SHP77 treated with DMSO at 0.1 percent for 48 hours (cell line): ENCODE measurements at places on chromosomes 3 and 15.

GRCh38 chr3:107847791-107848190 lies 243.0 kb downstream of the CD47 start:
- no peak for DNase-seq

DNA sequence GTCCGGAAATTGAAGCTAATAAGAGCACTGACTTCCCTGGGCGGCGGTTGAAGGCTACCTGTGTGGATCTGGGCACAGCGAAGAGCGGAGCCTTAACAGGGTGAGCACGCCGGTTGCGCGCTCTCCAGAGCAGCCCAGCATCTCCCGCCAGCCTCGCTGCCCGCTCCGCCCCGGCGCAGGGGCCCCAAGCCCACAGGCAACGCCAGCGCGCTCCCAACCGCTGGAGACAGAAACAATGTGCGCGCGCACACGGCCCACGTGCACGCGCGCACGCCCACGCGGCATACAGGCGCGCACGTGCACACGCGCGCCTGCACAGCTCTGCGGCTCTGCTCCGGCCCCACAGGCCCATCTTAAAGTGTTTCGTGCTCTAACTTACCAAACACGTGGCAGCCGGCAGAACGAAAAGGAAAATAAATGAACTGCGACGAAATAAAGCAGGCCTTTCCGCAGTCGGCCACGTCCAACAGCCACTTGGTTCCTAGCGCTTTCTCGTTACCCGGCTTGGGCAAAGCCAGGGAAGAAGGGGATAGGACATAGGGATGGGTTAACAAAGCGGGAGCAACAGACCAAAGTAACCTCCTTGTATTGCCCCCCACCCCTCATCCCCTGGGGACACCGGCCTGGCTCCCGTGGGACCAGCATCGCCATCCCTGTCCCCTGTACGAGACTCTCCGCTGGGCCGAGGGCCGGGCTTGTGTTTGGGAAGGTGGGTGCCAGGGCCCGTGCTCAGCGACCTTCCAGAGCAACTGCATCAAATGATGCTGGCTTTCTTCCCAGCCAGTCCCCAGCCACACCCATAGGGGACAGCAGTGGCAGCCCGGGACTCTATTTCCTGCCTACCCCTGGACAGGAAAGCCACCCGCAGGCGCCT lies 203.7 kb downstream of the ABHD5 start:
- no peak for DNase-seq

DNA sequence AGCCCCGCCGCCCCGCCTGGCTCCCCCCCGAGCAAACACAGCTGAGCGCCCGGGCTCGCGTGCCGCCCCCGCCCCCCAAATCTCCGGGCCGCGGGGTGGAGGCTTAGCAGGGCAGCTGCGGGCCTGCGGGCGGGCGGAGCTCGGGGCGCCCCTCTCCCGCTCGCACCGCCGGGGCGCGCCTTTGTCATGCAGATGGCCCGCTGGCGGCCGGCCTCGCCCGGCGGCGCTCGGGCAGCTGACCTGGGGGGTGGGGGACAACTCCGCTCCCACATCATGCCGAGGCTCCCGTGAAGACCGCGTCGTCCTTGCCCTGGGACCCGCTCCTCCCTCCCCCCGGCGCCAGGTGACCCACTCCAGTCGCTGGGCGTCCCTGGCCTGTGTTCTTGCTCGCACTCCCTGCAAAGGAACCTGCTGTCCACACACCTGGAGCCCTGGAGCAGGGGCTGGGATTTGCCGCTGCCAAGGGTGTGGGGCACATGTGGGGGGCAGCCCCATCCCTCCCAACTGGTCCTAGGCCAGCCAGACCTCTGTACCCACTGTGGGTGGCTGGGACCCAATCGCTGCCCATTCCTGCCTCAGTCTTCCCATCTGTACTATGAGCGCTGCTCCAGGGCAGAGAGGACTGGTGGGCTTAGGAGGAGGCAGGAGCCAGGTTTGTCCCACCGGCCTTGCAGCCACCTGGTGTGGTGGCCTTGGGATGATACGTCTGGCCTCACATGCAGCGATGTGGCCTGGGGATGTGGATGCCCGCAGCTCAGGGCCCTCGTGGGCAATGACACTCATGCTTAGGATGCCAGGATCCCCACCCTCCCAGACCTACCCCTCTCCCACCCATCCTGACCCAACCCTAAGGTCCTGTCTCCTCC lies 33.5 kb downstream of the DNAJB8 start:
- no peak for DNase-seq

DNA sequence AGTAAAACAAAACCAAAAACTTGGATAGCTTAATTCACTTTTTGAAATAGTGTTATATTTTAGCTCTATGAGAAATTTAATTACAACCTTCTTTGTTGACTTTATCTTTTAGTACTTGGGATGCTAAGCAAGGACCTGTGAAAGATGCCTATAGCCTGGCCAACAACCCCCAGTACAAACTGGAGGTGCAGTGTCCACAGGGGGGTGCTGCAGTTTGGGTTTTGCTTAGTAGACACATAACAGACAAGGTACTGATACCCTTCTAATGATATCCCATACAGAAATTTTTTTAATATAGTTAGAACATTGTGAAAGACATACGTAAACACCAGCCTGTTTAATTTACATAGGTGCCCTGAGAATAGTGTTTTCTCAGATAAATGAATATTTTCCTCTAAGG lies 35.3 kb downstream of the CAPN7 start:
- DNase-seq, result no peak

GRCh38 chr15:26981492-26981891 lies 10.5 kb downstream of the GABRG3 start:
- no peak for DNase-seq

GRCh38 chr15:70318594-70319465 lies 221.1 kb upstream of the TLE3 start:
- DNase-seq, result no peak

- no peak for DNase-seq
These were observed 420.4 kb downstream of the ROBO2 start for GRCh38 chr3:77460326-77460725.

DNA sequence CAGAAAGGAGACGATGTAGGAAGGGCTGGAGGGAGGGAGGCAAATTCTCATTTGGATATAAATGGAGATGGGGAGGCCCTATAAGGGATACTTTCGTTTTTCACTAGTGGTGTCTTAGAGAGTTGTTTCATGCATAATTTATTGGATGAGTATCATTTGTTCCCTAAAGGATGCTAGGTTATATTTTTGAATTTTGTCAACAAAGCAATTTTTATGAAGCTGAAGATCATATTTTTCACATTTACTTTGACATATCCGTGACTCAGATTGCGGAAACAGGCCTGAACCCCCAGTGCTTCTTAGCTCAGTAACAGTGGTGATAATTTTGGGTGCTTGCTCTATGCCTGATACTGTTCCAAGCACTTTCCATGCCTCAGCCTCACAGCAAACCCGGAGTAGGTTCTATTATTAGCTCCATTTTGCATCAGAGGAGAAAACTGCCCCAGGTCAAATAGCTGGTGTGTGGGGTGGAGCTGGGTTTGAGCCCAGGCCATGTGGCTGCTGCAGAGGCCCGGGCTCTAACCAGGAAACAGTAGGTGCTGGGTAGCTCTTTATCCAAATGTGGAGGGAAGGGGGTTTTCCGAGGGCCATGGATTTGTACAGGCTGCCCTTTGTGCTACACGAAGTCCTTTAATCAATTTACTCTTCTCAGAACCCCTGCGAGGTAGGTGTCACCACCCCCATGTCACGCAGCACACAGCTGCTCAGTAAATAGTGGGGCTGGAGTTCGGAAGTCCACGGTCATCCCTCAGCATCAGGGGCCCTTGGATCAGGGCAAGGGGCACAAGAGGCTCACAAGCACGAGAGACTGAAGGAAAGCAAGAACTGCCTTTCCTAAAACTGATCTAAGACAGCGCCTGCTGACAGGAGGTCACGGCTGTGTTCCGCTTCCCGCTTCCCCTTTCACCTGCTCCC lies 99.1 kb downstream of the SLC49A4 start:
- DNase-seq, result no peak

DNA sequence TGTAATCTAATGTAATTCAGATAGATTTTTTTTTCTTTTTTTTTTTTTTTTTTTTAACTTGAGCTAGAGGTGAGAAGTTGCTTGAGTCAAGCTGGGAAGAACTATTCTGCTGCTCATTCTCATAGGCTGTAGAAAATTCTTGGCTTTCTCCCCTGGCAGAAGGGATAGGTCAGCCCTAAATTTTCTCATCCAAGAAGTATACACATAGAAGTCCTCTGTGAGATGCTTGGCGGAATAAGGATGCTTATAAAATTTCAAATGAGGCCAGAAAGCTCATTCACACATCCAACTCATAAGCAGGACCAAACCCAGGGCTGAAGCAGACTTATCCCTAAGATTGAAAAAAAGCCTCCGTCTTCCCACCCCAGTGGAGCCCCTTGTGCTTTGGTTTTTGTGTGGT lies 572.5 kb downstream of the SQOR start:
- DNase-seq, result no peak

DNA sequence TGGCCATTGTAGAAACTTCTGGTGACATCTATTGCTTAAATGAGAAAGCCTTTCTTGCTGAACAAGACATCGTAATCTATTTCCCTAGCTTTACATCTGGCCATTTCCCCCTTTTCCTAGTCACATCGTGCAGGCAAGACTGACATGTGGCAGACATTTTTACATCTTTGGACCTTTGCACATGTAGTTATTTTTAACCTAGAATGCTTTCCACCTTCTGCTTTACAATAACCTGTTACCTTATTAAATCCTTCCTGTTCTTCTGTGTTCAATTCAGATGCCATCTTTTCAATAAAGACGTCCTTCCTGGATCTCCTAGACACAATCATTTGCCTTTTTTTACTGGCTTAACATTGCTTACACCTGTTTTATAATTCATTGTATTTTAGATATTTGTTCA lies 343.3 kb downstream of the DIPK2A start:
- DNase-seq, result no peak
